ENCODE measurements at places on chromosomes 3 and 15. TPM values are rescaled to one million over a fixed set of nuclear protein-coding genes. Genes with fewer than 3 reads are reported as not detected.

WDR76 gene
- total RNA-seq: 94.0 TPM

GXYLT2 gene
- not detected for total RNA-seq

PFKFB4 gene
- 5.4 TPM for total RNA-seq

TMEM108 gene
- not detected for total RNA-seq

LNP1 gene
- 2.4 TPM for total RNA-seq

LPP gene
- total RNA-seq: 31.8 TPM
